Liver (tissue), 10 donors: ENCODE measurements at places on chromosomes 1 and 21. TPM values are rescaled to one million over a fixed set of nuclear protein-coding genes. Genes with fewer than 3 reads are reported as not detected.

DNA sequence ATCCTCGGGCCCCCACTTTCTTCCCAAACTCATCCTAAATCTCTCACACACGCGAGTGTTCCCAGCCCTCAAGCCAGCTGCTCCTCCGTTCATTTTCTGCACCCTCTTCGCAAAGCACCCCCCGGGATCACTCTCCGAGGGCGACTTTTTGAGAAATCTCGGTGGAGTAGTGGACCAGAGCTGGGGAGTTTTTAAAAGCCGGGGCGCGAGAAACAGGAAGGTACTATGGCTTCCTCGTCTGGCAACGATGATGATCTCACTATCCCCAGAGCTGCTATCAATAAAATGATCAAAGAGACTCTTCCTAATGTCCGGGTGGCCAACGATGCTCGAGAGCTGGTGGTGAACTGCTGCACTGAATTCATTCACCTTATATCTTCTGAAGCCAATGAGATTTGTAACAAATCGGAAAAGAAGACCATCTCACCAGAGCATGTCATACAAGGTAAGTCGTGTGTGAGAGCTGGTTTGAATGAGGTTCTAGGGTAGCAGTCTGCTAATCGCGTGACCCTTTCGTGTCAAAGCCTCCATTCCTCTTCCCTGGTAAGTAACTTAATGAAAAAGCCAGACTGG is 800 bp downstream of the DR1 start:
- peak; percentile 51 for DNase-seq

DNA sequence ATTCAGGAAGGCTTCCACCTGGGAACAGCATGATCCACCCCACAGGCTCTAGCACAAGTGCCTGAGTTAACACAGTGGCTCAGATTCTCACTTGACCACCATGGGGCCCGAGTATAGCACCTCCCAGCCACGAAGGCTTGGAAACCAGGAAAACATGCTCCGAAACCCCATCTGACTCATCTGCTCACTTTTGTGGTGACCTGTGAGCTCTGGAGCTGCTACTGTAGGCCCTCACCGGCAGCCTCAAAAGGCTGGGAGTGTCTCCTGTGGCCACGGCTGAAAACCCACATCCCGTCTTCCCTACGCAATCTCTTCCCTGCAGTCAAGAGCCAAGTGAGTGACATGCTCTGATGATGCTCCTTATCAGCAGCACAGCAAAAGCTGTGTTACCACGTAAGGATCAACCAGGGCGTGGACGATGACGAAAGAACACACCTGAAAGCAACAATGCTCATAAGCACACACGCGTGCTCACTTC is 81.4 kb downstream of the TGFBR3 start:
- no peak for DNase-seq

The TNFRSF4 gene
- total RNA-seq, result 0.08 TPM

The CD1E gene
- total RNA-seq, result 0.25 TPM

- no peak for DNase-seq
Observed at GRCh38 chr1:224454402-224455055, 19.9 kb upstream of the WDR26 start.

DNA sequence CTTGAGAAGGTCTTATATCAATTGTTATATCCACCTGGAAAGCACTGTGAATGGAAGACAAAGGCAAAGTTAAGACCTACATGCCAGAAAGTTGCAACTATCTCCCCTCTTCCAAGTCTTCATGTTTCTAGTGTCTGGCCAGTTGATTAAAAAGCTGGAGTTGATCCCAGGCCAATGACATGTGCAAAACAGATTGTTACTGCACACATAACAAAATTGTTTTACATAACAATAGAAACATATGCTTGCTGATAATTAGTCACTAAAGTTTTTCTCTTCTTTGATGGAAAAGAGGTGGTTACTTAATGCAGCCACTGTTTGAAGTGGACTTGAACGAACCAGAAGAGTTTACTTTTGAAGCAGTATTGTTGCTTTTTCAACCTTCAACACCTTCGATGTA is 158.2 kb downstream of the TGFBR3 start:
- DNase-seq, result no peak

The GALE gene
- total RNA-seq, result 43.4 TPM

The ASTN1 gene
- 0.28 TPM for total RNA-seq

The GPA33 gene
- total RNA-seq, result 0.19 TPM

The LENEP gene
- total RNA-seq, result not detected

DNA sequence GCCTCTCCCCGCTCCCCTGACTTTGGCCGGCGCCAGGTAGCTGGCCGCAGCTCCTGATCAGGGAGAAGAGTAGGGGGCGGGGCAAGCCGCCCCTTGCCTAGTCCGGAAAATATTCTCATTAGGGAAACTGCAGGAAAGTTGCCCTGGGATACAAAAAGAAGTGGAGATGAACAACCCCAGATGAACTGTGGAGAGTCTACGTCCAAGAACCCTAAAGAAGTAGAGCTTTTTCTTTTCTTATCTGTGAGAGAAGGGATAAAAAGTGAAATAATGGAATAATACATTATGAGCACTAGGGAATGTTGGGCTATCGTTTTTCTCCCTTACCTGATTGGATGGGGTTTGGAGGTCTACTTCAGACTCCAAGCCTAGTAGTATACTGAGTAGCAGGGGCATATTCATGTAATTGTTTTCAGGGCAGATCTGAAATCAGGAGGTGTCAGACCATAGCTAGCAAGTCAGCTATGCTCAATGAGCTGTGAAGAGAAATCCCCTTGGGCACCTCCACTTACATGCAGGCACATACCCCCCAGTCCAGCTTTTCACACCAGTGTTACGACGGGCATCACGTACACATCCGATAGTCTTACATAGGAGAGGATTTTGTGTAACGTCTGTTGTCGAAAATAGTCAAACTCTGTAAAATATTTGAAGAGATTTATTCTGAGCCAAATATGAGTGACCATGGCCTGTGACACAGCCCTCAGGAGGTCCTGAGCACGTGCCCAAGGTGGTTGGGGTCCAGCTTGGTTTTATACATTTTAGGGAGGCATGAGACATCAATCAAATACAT is 1.7 kb upstream of the DUSP10 start:
- no peak for DNase-seq

The UMODL1 gene
- total RNA-seq, result 0.08 TPM

DNA sequence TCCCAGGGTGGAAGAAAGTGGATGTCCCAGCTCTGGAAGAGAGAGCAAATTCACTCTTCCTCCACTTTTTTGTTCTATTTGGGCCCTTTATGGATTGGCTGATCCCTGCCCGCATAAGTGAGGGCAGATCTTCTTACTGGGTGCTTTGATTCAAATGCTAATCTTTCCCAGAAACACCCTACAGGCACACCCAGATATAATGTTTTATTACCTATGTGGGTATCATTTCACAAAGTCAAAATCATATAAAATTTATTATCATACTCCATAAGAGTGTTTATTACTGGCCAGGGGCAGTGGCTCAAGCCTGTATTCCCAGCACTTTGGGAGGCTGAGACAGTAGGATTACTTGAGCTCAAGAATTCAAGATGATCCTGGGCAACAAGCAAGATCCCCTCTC is 16.9 kb upstream of the PLA2G4A start:
- DNase-seq, result no peak

DNA sequence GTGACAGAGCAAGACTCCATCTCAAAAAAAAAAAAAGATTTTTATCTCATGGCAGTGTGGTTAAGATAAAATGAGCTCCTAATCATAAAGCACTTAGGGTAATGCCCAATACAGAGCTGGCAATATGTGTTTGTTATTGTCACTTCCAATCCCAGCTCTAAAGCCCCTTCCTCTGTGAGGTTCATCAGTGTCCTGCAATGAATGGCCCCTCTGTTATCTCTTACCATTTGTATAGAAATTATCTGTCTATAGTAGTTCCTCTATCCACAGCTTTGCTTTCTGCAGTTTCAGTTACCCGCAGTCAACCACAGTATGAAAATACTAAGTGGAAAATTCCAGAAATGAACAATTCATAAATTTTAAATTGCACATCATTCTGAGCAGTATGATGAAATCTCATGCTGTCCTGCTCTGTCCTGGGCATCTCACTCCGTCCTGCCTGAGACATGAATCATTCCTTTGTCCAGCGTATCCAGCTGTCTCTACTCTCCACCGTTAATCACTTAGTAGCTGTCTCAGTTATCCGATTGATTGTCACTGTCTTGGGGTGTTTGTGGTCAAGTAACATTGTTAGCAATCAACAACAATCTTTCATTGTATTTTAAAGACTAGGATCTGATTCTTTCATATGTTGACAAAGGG is 50.2 kb upstream of the DNAH14 start:
- DNase-seq, result no peak

GRCh38 chr1:33275706-33276572 is 19.6 kb downstream of the ZNF362 start:
- DNase-seq, result no peak

The OR2L3 gene
- under 0.01 TPM for total RNA-seq

DNA sequence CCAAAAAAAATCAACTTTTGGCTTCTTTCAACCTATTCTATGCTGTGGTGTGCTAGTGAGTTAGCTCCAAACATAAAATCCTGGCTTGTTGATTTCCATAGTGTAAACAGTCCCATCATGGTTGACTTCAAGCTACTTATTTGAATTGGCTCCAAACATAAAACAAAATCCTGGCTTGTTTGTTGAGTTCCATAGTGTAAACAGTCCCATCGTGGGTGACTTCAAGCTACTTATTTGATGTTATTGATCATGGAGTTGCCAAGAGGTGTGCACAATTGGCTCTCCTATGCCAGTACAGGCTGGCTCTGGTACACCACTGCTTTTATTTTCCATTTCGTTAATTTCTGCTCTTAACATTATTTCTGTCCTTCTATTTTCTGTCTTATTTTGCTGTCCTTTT is 1.8 kb upstream of the COA6 start:
- no peak for DNase-seq

- DNase-seq, result peak; percentile 27
Observed at GRCh38 chr1:53372501-53372951, 44.7 kb upstream of the LRP8 start.

GRCh38 chr1:19327736-19328135 is 15.6 kb downstream of the SLC66A1 start:
- DNase-seq, result no peak

DNA sequence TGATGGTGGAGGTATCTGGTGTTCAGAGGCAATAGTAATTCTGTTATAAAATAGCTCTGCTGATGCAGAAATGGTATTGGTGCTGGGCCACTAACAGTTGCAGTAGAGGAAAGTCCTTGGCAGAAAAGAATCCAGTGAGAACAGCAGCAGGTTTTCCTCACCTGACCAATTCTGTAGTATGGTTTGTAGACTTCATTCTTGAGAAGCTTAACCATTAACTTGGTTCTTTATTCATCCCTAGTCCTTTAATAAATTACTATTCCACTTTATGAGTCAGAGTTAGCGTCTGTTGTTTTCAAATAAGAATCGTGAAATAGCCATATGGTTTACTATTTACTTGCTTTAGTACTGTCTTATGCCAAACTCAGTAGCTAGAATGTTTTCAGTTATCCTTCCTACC is 128.5 kb upstream of the SERTAD4 start:
- no peak for DNase-seq

The EPHA2 gene
- 11.1 TPM for total RNA-seq

The OR10J1 gene
- not detected for total RNA-seq

GRCh38 chr21:29601047-29601446 is 302.3 kb downstream of the BACH1 start:
- no peak for DNase-seq

DNA sequence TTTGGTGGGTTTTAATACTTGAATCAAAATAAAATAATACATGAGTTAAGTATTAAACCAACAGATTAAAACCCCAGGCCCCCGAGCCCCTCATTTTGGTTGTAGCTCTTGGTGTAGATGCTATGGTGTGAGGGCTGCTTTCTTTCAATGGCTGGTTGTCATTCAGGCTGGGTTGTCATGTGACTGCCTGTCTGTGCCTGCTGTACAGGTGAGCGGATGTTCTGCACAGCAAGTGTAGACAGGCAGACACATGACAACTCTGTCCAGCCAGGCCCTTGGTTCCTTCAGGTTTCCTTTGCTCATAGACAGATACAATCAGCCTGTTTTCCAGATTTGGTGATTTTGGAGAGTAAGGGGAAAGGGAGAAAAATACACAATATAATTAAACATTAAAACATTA is 281.9 kb upstream of the C1orf105 start:
- DNase-seq, result no peak

DNA sequence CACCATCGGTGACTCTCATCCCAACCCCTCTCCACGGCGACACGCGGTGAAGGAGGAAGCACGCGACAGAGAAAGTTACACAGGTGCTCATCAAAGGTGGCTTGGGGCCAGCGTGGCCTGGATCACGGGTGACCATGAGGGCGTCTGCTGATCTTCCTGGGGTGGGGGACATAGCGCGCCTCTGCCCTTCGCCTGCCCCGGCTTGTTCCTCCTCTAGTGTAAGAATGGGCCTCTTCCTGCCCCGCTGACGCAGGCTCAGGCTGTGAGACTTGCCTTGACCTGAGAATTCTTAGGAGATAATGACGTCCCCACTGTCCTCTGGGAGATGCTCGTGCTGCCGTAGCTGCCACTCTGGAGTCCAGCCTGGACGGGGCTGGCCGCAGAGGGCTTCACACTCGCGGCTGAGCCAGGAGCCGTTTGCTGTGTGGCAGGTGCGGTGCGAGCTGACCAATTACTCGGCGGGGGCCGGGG is 39.0 kb upstream of the TMEM52 start:
- no peak for DNase-seq

The HES3 gene
- total RNA-seq, result not detected

GRCh38 chr1:21098186-21098915 is 78.3 kb downstream of the EIF4G3 start:
- DNase-seq, result no peak

DNA sequence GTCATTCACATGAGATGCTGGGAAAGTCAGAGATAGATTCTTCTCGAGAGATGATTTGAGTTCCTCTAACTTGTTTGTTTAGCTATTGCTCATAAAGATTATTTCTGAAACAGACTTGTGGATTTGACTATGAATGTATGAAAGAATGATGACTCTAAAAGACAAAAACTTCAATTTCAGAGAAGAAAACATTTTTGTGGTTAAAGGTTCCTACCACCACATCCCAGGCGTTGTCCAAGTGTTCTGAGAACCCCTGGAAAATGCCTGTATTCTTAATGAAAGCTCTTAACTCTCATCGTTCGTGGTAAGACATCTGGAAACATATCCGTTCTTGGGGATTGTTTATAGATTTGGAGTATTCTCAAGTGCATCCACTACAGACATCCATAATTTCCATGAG is 228.7 kb downstream of the BARHL2 start:
- no peak for DNase-seq
